ENCODE measurements at places on chromosomes 13 and 19. TPM values are rescaled to one million over a fixed set of nuclear protein-coding genes. Genes with fewer than 3 reads are reported as not detected.
A peak's percentile ranks its signal among the peaks of the same experiment; 100 is the strongest.

VAV1 gene
- polyA plus RNA-seq: 11.1 TPM

DCT gene
- polyA plus RNA-seq: 0.55 TPM

COMMD6 gene
- 47.6 TPM for polyA plus RNA-seq

CD37 gene
- 11.0 TPM for polyA plus RNA-seq

GRIK5 gene
- 0.27 TPM for polyA plus RNA-seq

KLK5 gene
- not detected for polyA plus RNA-seq

DNA sequence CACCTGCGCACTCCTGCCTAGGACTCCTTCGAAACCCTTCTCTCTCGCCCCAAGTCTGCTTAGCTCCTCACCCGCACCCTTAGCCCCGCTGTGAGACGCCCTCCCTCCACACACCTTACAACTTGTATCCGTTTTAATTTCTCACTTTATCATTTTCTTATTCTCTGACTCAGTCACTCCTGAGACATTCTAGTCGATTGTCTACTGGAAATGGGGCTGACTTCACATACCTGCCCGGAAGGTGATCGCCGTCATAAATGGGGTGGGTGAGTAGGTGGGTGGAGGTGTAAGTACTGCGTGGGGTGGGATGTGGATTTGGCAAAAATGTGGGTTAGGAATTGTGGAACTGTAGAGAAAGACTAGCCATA is 714 bp downstream of the NDFIP2 start:
- H3K4me3 ChIP-seq: peak overlapping the region; percentile 93

- no peak for DNase-seq
- peaks cover 5% of the 10 kb centered on the region for H3K36me3 ChIP-seq
- H3K27ac ChIP-seq: no peak overlapping the region
- no peaks in the 10 kb centered on the region for H3K27me3 ChIP-seq
Observed at GRCh38 chr19:10268071-10268470, 2.8 kb upstream of the ICAM1 start.

- peak; percentile 79 for DNase-seq
- H3K36me3 ChIP-seq: no peaks in the 10 kb centered on the region
- H3K4me1 ChIP-seq: peaks cover 33% of the 10 kb centered on the region
- H3K27ac ChIP-seq: peak overlapping the region; percentile 99
- H3K4me3 ChIP-seq: peak overlapping the region; percentile 75
Observed at GRCh38 chr19:1864480-1865171, 1.2 kb upstream of the KLF16 start.

GRCh38 chr13:72622546-72622945 is 104.9 kb downstream of the MZT1 start:
- no peaks in the 10 kb centered on the region for H3K36me3 ChIP-seq
- H3K4me3 ChIP-seq: no peak overlapping the region
- H3K4me1 ChIP-seq: no peaks in the 10 kb centered on the region
- no peak overlapping the region for H3K27ac ChIP-seq
- H3K27me3 ChIP-seq: no peaks in the 10 kb centered on the region
- no peak for DNase-seq

DNA sequence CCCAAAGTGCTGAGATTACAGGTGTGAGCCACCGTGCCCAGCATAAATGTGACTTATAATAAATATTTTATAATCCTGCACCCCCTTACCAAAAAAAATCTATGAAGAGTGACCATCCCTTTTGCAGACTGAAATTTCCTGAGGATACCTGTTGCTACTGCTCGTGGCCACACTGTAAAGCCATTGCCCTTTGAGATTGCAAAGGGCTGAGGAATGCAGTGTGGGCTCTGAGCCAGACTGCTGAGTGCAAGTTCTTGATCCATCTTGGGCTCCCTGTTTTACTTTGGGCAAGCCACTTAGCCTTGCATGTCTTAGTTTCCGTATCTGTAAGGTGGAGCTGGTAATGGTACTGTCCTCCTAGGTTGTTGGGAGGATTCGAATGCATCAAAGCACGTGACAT is 23.4 kb downstream of the SIPA1L3 start:
- no peak overlapping the region for H3K27ac ChIP-seq
- H3K36me3 ChIP-seq: no peaks in the 10 kb centered on the region
- no peak overlapping the region for H3K4me3 ChIP-seq
- H3K27me3 ChIP-seq: peaks cover 7% of the 10 kb centered on the region

DNA sequence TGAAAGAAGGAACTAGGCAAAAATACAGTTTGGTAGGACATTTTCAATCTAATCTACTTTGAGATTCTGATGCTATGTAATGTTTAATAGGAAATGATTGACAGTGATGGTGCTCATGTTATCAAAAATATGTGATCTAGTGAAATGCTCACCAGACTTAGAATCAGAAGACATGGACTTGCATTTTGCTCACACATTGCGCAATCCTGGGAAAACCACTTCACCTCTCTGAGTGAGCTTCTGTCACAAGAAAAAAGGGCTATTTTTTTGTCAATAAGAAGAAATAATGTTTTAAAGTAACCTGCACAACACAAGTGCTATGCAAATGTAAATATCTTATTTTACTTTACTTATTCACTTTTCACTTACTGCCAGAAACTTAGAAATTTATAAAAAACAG is 380.9 kb upstream of the HTR2A start:
- H3K27me3 ChIP-seq: no peaks in the 10 kb centered on the region
- no peak for DNase-seq
- no peak overlapping the region for H3K4me3 ChIP-seq
- no peaks in the 10 kb centered on the region for H3K4me1 ChIP-seq
- H3K27ac ChIP-seq: no peak overlapping the region

GRCh38 chr19:7668842-7669241 is at the start of gene RETN:
Gene RETN (plus strand): TSS chr19:7669049. CDS start chr19:7669327, 278 bp downstream.
- no peaks in the 10 kb centered on the region for H3K4me1 ChIP-seq
- H3K36me3 ChIP-seq: no peaks in the 10 kb centered on the region
- DNase-seq: no peak
- no peak within 1 kb of the TSS for H3K4me3 ChIP-seq
- peaks cover 21% of the 10 kb centered on the region for H3K27me3 ChIP-seq
- no peak within 1 kb of the TSS for H3K27ac ChIP-seq

- H3K27me3 ChIP-seq: no peaks in the 10 kb centered on the region
- DNase-seq: no peak
- H3K4me3 ChIP-seq: no peak overlapping the region
- H3K27ac ChIP-seq: no peak overlapping the region
Observed at GRCh38 chr13:32878163-32878562, 138.1 kb upstream of the KL start.

GRCh38 chr13:112888238-112889111 is 80.5 kb upstream of the MCF2L start:
- H3K36me3 ChIP-seq: peaks cover 3% of the 10 kb centered on the region
- no peak for DNase-seq

DNA sequence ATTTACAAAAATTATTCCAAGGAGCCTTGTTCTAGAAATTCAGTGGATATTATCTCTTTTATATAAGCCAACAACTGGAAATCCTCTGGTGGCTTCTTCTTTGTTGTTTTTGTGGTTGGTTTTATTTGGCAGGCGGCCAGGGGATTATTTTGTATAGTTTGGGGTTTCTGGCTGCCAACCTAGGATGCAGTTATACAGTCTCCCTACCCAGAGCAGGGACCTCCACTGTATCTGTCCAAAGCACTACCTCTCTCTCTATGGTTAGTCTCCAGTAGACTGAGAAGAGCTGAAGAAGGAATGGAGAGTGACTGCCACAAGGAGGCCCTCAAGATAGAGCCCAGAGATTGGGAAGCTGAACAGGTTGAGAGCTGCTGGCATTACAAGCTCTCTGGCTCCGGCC is 80.2 kb downstream of the ZAR1L start:
- H3K36me3 ChIP-seq: no peaks in the 10 kb centered on the region
- H3K27me3 ChIP-seq: peaks cover 11% of the 10 kb centered on the region
- H3K27ac ChIP-seq: no peak overlapping the region
- no peaks in the 10 kb centered on the region for H3K4me1 ChIP-seq
- no peak overlapping the region for H3K4me3 ChIP-seq

DNA sequence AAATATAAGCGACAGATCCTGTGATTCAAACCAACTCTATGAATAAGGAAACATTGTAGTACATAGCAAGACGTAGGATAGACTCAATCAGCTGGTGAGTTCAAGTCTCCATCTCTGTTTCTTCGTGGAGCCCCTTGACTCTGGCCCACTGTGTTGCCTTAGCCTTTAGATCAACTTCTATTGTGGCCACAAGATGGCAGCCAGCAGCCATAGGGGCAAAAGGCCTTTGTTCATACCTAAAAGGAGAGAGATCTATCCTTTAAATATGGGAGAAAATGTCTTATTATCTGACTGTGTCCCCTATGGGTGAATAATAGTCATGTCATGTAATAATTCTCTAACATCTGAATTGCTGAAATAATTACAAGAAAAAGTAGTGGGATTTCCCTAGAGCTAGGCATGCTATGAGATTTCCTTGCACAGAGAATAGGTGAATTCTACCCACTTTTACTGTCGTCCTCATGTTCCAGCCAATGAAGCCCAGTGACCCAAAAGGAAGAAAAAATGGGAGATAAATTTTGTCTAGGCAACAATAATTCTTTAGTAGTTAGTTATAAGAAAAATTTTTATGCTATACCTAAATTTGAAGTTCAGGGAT is 129.4 kb downstream of the PCDH20 start:
- no peak for DNase-seq
- no peak overlapping the region for H3K27ac ChIP-seq
- no peaks in the 10 kb centered on the region for H3K4me1 ChIP-seq
- no peaks in the 10 kb centered on the region for H3K36me3 ChIP-seq
- H3K4me3 ChIP-seq: no peak overlapping the region

GRCh38 chr19:50791594-50792271 is 1.5 kb downstream of the ACP4 start:
- peaks cover 12% of the 10 kb centered on the region for H3K36me3 ChIP-seq
- DNase-seq: no peak
- H3K27ac ChIP-seq: no peak overlapping the region
- H3K4me3 ChIP-seq: no peak overlapping the region
